Activated naive CD4-positive, alpha-beta T cell treated with anti-CD3 and anti-CD28 coated beads, Interleukin-2, amount 10 ng/mL, durations not matched to agents 7 days and 5 days (primary cell): ENCODE measurements at places on chromosomes 11 and 22.

DNA sequence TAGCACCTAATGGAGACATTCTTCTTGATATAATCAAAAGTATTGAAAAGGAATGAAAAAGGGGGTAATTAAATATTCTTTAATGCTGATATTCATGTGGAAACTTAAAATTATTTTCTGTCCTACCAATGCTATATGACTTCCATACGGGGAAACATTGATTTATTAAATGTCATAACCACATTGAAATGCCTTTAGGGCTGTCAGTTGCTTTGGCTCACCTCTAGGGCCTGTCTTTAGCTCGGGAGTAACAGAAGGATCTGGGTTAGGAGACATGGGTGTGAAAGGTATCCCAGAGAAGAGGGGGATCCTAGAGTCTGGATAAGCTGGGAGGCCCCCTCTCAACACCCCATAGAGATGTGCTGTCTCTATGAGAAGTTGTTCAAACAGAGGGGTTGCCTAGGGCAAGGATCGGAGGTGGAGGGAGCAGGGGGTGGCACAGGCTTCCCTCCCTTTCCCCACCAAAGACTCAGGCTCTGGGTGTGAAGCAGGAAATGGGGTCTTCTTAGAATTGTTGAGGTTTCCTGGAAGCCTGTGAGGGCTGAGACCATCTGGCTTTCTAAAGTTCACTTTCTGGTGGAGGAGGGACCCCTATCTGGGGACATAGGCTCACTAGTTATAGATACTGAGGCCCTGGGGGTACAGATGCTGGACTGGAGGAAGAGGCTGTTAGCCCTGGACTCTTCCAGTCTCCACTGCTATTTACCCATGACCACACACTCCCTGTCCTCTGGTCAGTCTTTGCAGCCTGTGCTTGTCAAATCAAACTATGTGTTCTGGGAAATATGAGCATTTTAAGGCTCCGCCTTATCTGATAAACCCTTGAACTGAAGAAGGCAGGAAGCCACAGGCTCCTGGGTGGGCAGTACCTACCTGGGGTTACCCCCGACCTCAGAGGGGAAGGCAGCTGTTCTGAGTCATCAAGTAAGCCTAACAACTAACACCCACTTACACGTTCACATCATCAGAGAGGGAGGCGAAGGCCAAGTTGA lies 55.8 kb upstream of the RRAS2 start:
- no peaks in the 10 kb centered on the region for H3K27me3 ChIP-seq
- peaks cover 7% of the 10 kb centered on the region for H3K36me3 ChIP-seq
- DNase-seq = peak; percentile 84
- peak overlapping the region; percentile 84 for H3K27ac ChIP-seq
- H3K4me1 ChIP-seq = peaks cover 78% of the 10 kb centered on the region

- no peak overlapping the region for H3K4me3 ChIP-seq
- H3K27me3 ChIP-seq = no peaks in the 10 kb centered on the region
- no peak for DNase-seq
- H3K4me1 ChIP-seq = peaks cover 9% of the 10 kb centered on the region
- no peak overlapping the region for H3K27ac ChIP-seq
Observed at GRCh38 chr11:126332221-126332711, 23.2 kb upstream of the ST3GAL4 start.

- H3K4me1 ChIP-seq = no peaks in the 10 kb centered on the region
- no peak overlapping the region for H3K4me3 ChIP-seq
- no peak for DNase-seq
- no peaks in the 10 kb centered on the region for H3K27me3 ChIP-seq
Observed at GRCh38 chr11:103850419-103851165, 185.8 kb upstream of the DDI1 start.

GRCh38 chr11:107050121-107050520 lies 31.8 kb upstream of the GUCY1A2 start:
- H3K4me1 ChIP-seq = no peaks in the 10 kb centered on the region
- no peak overlapping the region for H3K27ac ChIP-seq
- H3K36me3 ChIP-seq = no peaks in the 10 kb centered on the region
- H3K4me3 ChIP-seq = no peak overlapping the region

DNA sequence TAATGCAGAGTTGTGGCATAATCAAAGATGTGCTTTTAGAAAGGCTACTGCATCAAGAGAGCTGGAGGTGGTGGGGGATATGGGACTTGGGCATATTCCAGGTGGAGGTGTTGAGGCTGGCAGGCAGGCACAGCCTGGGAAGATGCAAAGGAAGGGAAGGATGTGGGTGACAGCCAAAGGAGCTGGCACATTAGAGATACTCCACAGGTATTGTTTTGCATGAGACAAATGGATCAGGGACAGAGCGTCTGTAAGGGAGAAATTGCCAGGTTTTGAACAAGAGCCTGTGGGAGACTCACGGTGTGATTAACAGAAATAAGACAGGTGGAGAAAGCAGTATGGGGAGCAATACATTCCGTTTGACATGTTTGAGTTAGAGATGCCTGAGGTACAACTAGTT lies 263.7 kb downstream of the NELL1 start:
- no peaks in the 10 kb centered on the region for H3K4me1 ChIP-seq
- H3K36me3 ChIP-seq = no peaks in the 10 kb centered on the region
- no peak overlapping the region for H3K4me3 ChIP-seq
- no peak overlapping the region for H3K27ac ChIP-seq
- no peak for DNase-seq

- no peak overlapping the region for H3K4me3 ChIP-seq
- no peak for DNase-seq
- H3K36me3 ChIP-seq = no peaks in the 10 kb centered on the region
- H3K27ac ChIP-seq = no peak overlapping the region
Observed at GRCh38 chr11:12876340-12876739, 132.8 kb upstream of the RASSF10 start.

GRCh38 chr11:131038597-131038996 lies 122.3 kb upstream of the SNX19 start:
- H3K36me3 ChIP-seq = no peaks in the 10 kb centered on the region
- no peak overlapping the region for H3K4me3 ChIP-seq
- H3K4me1 ChIP-seq = no peaks in the 10 kb centered on the region
- H3K27ac ChIP-seq = no peak overlapping the region

DNA sequence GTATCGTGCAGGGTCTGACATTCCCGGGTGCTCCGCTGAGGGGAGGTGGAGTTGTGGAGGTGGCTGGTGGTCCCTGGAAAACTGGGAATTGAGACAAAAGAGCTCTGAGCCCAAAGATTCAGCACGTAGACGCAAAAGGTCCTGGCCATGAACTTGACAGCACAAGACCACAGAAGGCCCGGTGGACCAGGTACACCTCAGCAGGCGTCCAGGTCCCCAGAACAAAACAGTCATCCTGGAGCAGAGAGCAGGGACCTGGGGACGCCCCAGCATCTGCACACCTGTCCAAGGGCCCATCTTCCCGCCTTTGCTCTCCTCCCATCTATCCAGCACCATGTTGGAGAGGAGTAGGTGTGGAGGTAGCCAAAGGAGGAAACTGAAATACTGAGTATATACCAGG lies 13.8 kb upstream of the MB start:
- H3K4me1 ChIP-seq = peaks cover 33% of the 10 kb centered on the region
- no peak for DNase-seq

DNA sequence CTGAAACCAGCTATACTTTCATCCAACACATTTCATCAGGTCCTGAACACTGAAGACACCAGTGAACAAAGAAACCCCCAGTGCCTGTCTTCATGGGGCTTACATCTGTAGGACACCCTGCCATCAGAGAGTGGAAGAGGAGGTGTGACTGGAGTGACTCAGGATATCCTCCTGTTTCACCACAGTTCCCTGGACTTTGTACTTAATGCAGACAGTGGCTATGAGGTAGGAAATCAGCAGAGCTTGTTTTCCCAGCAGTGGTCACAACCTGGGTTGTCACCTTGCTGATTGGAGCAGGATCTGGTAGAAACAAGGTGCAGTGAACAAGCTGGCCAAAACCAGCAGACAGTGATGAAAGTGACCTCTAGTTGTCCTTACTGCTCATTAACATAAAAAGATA lies 128.8 kb downstream of the KIRREL3 start:
- H3K36me3 ChIP-seq = no peaks in the 10 kb centered on the region
- no peaks in the 10 kb centered on the region for H3K27me3 ChIP-seq
- DNase-seq = no peak
- no peak overlapping the region for H3K4me3 ChIP-seq
- no peak overlapping the region for H3K27ac ChIP-seq

- no peaks in the 10 kb centered on the region for H3K27me3 ChIP-seq
- no peaks in the 10 kb centered on the region for H3K36me3 ChIP-seq
- H3K27ac ChIP-seq = no peak overlapping the region
- no peak overlapping the region for H3K4me3 ChIP-seq
Observed at GRCh38 chr11:24356501-24356900, 140.4 kb upstream of the LUZP2 start.
